ENCODE measurements at places on chromosomes 3 and 15. TPM values are rescaled to one million over a fixed set of nuclear protein-coding genes. Genes with fewer than 3 reads are reported as not detected.

- H3K27me3 ChIP-seq = no peaks in the 10 kb centered on the region
- H3K4me1 ChIP-seq = peaks cover 5% of the 10 kb centered on the region
- H3K4me3 ChIP-seq = no peak overlapping the region
- no peak overlapping the region for H3K27ac ChIP-seq
- no peaks in the 10 kb centered on the region for H3K36me3 ChIP-seq
Observed at GRCh38 chr15:99163271-99164062, 58.6 kb downstream of the SYNM start.

The SLC25A20 gene
- 55.6 TPM for total RNA-seq

DNA sequence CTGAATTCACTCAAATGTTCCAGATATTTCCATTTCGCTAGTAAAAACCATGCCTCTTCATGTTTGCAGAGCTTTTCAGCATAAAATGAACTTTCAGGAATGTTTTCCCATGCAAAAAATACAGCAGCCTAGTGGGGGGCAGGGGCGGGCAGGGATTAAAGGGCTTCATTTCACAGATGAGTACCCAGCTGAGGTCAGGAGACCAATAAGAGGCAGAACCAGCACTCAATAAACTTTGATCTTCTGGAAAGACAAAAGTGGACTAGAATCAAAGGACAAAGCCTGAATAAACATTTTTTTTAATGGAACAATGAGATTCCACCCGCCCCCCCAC is 8.0 kb downstream of the KLHL25 start:
- peaks cover 25% of the 10 kb centered on the region for H3K4me1 ChIP-seq
- no peak overlapping the region for H3K27ac ChIP-seq

- no peak for DNase-seq
- no peaks in the 10 kb centered on the region for H3K27me3 ChIP-seq
- H3K4me1 ChIP-seq = peaks cover 27% of the 10 kb centered on the region
- peak overlapping the region; percentile 54 for H3K27ac ChIP-seq
- peaks cover 36% of the 10 kb centered on the region for H3K36me3 ChIP-seq
- H3K4me3 ChIP-seq = no peak overlapping the region
Observed at GRCh38 chr15:90916461-90916860, 13.4 kb downstream of the MAN2A2 start.

DNA sequence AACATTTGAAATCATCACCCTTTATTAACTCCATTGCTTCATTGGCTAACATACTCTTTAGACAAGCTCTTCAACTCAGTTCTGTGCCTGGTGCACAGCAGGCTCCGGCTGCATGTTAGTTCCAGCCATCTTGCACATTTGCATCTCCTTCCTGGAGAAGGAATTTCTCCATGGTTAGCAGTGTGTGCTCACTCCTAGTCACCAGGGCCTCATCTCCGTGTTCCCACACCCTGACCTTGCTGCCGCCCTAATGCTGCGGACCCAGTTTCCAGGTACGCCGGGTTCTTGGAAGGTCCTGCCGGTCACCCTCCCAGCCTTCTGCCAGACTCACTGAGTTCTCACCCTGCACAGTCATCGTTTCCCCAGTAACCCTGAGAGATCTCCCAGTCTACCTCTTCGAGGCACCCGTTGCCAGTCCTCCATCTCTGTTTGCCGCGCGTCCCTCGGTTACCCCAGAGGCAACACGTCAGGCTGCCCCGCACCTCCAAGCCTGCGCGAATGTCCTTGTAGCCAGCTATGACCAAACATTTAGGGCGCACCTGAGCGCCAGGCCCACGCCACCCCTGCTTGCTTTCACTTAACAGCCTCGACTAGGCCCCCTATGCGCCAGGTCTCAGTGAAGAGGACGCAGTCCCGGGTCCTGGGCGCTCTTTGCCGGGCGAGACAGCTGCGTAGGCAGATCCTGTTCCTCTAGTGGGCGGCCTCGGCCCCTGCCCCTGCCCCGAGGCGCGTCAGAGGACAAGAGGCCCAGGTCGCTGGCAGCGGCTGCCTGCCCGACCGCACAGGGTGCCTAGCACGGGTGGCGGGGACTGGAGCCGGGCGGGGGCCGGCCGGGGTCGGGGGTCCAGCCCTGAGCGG is 747 bp upstream of the ZNF592 start:
- H3K36me3 ChIP-seq = no peaks in the 10 kb centered on the region
- H3K4me3 ChIP-seq = peak overlapping the region; percentile 72
- peaks cover 65% of the 10 kb centered on the region for H3K4me1 ChIP-seq

- peaks cover 36% of the 10 kb centered on the region for H3K4me1 ChIP-seq
- no peaks in the 10 kb centered on the region for H3K36me3 ChIP-seq
- DNase-seq = peak; percentile 86
- H3K4me3 ChIP-seq = peak overlapping the region; percentile 50
Observed at GRCh38 chr3:50272911-50273688, 4.2 kb downstream of the SEMA3B start.

The ZNF860 gene
- total RNA-seq = not detected

Data from heart left ventricle (tissue), 16 donors.